ENCODE measurements at places on chromosomes 12 and 14.
A peak's percentile ranks its signal among the peaks of the same experiment; 100 is the strongest.

- DNase-seq: no peak
Observed at GRCh38 chr12:22656376-22656775, 31.4 kb downstream of the ETNK1 start.

DNA sequence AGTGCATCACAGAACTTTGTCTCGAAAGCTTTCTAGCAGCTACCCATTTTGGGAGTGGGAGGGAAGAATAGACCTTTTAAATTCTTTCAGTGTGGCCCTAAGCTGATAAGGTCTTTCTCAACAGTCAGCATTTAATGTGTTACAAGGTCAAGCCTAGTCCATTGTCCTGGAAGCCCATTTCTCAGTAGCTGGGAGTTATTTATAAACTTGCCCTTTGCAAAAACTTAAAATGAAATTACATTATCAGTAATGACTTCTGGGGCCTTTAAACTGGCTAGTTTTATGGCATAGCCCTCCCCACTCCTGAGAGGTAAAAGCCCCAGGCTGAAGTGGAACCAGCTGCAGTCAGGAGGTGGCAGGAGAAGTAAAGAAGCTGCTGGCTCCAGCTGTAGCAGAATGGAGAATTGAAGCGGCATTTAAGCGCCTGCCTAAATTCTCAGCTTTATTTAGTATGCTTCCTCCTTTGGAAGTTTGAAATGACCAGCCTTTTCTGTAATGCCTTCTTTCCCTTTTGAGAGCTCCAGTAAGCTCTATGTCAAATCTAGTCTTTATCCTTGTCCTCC is 12.4 kb downstream of the COPZ1 start:
- no peak for DNase-seq

DNA sequence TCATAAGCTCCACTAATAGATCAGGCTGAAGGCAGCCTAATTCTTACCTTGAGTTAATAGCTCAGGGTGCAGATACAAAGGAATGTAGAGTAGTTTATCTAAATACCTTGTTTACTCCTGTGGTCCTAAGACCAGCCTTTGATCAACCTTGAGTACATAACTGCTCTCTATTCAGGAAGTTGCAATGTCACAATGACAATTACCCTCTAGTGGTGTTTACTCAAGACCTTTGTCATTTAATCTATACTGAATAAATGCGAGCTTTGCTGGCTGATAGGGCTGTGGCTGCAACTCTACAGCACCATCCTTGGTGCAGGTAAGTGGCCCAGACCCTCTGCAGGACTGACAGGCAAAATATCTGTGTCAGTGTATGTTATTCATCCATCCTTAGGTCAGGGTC is 282.7 kb downstream of the ATXN7L3B start:
- DNase-seq: no peak

DNA sequence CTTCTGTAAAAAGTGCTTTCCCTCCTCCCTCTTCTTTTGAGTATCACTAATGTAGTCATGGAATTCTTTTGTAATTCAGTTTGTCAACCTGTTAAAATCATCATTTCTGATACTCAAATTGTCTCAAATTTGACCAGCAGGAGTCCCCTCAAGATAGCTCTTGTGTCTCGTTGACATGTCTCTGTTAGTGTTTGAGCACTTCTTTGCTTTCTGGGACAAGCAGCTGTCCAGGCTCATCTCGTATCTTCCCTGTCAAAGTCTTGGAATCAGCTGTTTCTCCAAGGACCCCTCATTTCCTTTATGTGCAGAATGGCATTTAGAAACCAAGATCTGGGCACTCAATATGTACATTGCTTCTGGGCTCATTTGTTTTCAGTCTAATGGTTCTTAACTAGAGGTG is 10.7 kb downstream of the CIPC start:
- DNase-seq: no peak

DNA sequence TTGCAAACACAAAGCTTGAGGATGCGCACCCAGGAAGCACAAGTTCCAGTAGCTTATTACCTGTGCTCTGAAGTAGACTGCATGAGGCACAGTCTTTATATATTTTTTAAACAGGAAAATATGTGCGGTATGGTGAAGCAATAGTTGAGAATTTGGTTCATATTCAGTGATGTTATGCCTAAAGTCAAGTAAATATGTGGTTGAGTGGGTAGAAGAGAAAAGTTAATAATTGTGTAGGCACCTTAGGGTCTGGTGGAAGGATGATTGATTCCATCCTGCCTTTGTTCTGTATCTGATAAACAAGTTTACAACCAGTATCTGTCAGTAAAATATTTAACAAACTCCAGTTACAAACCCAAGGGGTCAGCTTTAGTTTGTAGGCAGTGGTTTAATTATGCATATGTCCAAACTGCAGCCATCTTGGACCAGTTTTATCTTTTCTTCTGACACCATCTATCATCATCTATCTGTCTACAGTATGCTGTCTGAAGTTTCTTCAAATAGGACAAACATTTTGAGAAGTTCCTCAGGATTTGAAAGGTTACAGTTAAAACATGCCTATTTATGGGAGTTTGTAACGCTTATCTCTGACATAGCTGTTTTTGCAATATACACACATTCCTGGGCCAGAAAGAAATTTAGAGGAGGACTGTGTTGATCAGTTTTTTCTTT is 10.8 kb downstream of the SINHCAF start:
- DNase-seq: no peak

DNA sequence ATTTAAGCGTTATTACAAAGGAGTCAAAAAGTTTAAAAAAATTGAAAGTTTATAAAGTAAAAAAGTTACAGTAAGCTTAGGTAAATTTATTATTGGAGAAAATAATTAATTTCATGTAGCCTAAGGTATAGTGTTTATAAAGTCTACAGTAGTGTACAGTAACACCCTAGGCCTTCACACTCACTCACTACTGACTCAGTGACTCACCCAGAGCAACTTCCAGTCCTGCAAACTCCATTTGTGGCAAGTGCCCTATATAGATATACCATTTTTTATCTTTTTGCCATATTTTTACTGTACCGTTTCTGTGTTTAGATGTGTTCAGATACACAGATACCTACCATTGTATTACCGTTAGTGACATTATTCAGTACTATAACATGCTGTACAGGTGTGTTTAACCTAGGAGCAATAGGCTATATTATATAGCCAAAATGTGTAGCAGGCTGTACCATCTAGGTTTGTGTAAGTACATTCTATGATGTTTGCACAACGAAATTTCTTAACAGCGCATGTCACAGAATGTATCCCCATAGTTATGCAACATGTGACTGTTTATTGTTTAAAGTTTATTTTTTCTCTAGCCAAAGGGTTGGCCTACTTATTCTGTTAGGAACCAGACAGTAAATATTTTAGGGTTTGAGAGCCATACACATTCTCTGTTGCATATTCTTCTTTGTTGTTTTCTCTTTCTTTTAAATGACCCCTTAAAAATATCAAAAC is 155.5 kb downstream of the PCNX1 start:
- no peak for DNase-seq

- no peak for DNase-seq
Observed at GRCh38 chr12:46387670-46388069, 15.1 kb upstream of the SLC38A2 start.

- peak; percentile 89 for DNase-seq
Observed at GRCh38 chr12:49264873-49265792, at the start of gene TUBA1C. TSS of gene TUBA1C (plus strand) at chr12:49265082. CDS start at chr12:49265182, 100 bp downstream.

DNA sequence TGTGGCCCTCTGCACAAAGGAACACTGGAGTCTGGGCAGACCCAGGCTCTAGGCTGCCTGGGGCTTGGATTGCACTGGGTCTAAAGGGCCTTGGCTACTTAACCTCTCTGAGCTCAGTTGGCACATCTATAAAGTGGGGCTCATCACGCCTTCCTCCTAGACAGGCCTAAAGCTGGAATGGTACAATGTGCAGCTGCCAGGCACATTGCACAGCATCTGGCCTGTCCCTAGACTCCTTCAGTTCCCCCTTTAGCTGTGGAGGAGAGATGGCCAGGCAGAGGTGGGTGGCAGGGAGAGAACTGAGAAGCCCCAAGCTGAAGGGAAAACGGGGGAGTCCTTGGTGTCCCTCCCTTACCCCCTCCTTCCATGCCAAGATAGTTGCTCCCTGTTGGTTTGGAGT is 10.8 kb downstream of the IRF2BPL start:
- DNase-seq: no peak

- peak; percentile 55 for DNase-seq
Observed at GRCh38 chr12:12024911-12025682, 45.6 kb upstream of the BCL2L14 start.

GRCh38 chr14:93527203-93527607 is 96.5 kb downstream of the UNC79 start:
- no peak for DNase-seq

- no peak for DNase-seq
Observed at GRCh38 chr14:77052281-77053044, 24.0 kb upstream of the IRF2BPL start.

- no peak for DNase-seq
Observed at GRCh38 chr12:104886418-104887401, 71.4 kb downstream of the SLC41A2 start.

DNA sequence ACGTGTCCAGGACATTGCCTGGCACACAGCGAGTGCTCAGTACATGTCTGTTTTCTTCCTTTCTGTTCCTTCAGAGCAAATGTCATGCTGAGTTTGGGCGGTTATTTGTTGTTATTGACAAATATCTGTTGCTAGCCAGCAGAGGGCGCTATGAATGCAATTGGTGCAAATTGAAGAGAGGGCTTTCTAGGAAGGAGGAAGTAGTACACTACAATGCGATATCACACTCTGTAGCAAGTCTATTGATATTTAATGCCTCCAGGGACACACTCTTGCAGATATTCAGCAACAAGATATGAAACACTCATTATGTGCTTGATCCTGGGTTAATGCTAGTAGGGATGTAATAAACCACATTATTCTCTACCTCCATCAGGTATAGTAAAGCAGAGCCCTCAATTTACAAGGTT is 267.3 kb upstream of the SRRM4 start:
- DNase-seq: no peak

- DNase-seq: no peak
Observed at GRCh38 chr12:11658791-11659190, 9.3 kb downstream of the ETV6 start.

- DNase-seq: no peak
Observed at GRCh38 chr12:23185346-23185745, 560.4 kb downstream of the ETNK1 start.

DNA sequence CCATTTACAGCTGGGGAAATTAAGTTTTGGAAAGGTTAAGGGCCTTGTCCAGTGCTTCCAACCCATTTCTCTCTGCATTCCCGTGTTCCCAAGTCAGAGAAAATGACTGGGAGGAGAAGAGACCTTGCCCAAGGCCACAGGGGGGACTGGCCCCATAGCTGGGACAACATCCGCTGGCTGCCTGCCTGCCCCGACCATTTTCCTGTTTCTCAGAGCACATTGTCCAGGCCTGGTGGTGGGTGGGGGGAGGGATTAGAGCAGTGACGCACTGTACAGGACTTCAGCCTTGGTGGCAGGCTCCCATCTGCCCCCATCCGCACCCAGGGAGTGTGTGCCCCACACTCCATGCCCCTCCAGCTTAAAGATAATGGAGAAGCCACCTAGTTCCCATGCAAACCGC is 27.7 kb downstream of the DIO3 start:
- DNase-seq: no peak

- no peak for DNase-seq
Observed at GRCh38 chr12:14694970-14695369, 1.4 kb downstream of the GUCY2C start.

- DNase-seq: no peak
Observed at GRCh38 chr12:101968770-101969169, 91.4 kb downstream of the DRAM1 start.

GRCh38 chr12:94832780-94833681 is 170.5 kb downstream of the NDUFA12 start:
- no peak for DNase-seq

GRCh38 chr12:12398026-12398859 is 41.4 kb downstream of the BORCS5 start:
- DNase-seq: no peak

DNA sequence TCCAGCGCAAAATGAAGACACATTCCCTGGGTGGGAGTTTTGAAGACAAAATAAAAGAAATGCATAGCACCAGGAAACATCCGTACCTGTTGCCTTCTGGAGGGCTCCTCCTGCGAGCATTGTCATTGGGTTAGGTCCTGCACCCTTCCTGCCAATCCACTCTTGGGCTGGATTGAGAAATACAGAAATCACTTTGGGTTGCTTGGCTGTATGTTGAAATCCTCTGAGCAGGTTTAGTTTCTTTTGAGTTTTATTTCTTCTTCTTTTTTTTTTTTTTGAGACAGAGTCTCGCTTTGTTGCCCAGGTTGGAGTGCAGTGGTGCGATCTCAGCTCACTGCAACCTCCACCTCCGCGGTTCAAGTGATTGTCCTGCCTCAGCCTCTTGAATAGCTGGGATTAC is 67.6 kb downstream of the ARF6 start:
- no peak for DNase-seq

DNA sequence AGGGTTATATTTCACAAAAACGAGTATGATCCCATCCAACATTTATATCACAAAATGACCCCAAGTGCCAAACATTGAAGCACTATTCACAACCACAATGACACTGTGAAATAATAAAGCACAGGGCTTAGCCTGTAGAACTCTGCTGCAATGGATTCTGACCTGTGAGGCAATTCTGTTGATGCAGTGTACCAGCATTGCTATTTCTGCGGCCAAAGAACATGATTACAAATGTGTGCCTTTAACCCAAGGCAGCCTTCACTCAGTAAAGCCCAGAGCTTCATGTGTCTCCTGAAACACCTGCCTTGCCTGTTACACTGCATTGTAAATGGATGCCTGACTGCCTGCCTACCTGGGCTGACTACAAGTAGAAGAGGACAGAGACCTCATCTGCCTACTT is 158.0 kb downstream of the PPM1H start:
- no peak for DNase-seq

Measured in CD4-positive, alpha-beta T cell treated with Interleukin-4 for 1 hour (primary cell).